ENCODE measurements at places on chromosomes 4 and X.

DNA sequence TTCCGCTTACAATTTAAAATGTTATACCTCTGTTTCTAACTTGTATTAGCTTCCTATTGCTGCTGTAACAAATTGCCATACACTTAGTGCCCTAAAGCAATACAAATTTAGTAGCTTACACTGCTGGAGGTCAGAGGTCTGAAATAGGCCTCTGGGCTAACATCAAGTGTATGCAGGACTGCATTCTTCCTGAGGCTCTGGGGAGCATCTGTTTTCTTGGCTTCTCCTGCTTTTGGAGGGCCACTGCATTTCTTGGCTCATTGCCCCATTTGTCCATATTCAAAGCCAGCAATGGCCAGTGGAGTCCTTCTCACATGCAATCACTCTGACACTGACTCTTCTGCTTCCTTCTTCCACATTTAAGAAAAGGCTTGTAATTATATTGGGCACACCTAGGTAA lies 639.8 kb upstream of the INTU start:
- DNase-seq: no peak

GRCh38 chr4:68591204-68591603 lies 15.1 kb upstream of the UGT2B17 start:
- no peak for DNase-seq

- DNase-seq: no peak
These were observed 341.2 kb upstream of the BOD1L1 start for GRCh38 chr4:13968723-13969122.

GRCh38 chrX:39883666-39884065 lies 214.1 kb downstream of the BCOR start:
- no peak for DNase-seq

DNA sequence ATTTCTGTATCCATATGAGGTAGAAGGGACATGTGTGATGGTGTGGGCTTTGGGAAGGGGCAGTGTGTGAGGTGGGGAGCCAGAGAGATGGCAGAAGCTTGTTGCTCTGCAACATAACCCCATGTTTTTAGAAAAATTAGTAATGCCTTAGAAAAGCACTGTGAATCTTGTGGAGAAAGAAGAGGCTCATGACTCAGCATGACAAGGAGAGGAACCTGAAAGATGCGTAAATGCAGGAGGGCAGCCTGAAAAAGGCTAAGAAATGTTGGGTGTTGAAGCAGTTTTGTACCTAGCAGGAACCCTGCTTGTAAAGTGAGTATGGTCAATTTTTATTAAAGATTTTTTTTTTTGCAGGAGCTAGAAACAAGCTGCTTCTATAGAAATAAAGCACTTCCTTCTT lies 59.8 kb downstream of the ARSJ start:
- no peak for DNase-seq

- no peak for DNase-seq
These were observed 496.0 kb upstream of the AGA start for GRCh38 chr4:177938226-177938625.

GRCh38 chr4:5989236-5990225 lies 28.7 kb downstream of the C4orf50 start:
- DNase-seq: no peak

- DNase-seq: no peak
These were observed 58.6 kb upstream of the PGRMC2 start for GRCh38 chr4:128346054-128346716.

DNA sequence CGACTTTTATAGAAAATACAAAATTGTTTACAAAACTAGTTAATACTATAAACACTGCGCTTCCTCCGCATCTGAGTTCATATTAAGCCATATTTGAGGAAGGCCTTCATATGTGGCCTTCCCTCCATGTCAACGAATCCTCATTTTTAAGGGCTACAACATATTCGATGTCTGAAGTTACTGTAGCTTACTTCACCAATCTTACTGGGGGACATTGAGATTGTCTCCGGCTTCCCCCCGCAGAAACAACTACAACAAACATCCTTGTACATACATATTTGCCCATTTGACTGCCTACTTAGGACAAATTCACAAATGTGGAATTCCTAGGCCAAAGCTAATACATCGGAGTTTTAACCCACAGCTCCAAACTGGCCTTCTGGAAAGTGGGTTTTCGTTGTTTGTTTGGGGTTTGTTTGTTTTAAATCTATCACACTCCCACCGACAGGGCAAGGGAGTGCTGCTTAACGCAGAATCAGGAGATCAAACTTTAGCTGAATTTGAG lies 581 bp upstream of the FAM114A1 start:
- no peak for DNase-seq

GRCh38 chrX:119468551-119469312 lies 488 bp downstream of the SLC25A5 start:
- peak; percentile 2 for DNase-seq

- no peak for DNase-seq
These were observed 16.4 kb downstream of the DDX3X start for GRCh38 chrX:41350150-41350975.

- DNase-seq: no peak
These were observed 150.1 kb upstream of the SFRP2 start for GRCh38 chr4:153938994-153939393.

- no peak for DNase-seq
These were observed 68.5 kb downstream of the BMPR1B start for GRCh38 chr4:94826206-94826605.

DNA sequence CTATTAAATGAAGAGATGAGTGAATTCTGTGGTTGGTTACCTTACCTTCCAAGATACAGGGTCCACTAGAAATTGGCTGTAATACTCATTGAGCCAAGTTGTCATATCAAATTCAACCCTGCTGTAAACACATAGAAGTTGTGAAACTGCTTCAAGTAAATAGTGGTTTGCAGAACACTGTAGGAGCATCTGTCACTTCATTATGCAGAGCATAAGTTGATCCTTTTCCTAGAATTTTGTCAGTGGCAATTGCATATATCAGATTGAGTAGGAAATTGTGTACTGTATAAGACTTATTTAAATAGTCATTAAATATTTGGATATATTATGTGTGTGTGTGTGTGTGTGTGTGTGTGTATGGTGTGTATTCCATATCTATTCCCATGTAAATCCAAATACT lies 8.8 kb upstream of the XK start:
- DNase-seq: no peak

DNA sequence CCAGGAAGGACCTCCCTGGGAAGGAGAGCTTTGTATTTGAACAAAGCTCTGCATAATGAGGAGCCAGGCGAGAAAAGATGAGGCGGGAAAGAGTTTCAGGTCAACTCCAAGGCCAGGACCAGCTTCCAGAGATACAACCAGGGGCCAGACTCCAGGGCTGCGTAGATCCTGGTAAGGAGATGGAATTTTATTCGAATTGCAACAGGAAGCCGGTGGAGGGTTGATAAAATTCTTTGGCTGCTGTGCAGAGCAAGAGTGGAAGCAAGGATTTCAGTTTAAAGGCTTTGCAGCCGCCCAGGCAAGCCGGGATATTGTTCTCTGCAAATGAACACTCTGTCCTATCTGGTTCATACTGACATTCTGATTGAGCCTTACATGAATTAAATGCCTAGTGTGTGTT lies 40.2 kb upstream of the CBR4 start:
- DNase-seq: no peak

DNA sequence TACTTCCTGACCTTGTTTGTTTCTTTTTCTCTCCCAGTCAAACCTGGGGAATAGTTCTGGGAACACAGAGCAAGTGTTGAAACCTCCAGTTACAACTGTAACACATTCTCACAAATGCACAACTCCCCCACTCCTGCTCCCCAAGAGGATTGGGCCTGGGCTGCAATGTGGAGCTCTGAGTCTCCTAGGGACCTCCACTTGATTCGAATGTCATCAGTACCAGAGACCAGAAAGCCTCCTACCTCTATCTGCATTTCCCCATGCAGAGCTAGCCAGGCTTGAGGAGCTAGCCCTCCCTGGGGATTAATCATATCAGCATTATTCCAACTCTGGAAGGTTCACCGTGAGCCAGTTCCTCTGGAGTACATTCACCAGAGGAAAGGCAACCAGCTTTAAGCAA lies 41.7 kb upstream of the CITED1 start:
- DNase-seq: no peak

DNA sequence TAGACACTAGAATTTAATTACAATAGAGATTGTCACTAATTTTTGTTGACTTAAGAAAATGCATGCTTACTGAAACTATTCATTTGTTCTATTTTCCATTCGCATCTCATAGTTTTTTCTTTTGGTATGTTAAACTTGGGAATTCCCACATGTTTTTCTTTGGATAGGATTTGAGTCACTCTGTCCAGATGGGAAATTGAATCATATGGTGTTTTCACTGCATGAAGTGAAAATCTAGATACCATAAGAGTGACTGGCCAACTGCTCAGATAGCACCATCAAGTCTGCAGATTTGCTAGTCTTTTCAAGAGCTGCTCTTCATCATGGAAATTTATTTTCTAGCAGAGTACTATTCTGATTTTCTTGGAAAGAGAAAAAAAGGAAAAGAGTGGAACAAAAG lies 172.6 kb downstream of the FAM47B start:
- DNase-seq: no peak

- DNase-seq: no peak
These were observed 66.7 kb upstream of the FRAS1 start for GRCh38 chr4:77990456-77990855.

GRCh38 chrX:101078716-101079598 lies at the start of gene TMEM35A:
Gene TMEM35A (plus strand): TSS chrX:101078879. CDS start chrX:101079003, 124 bp downstream.
- DNase-seq: no peak

GRCh38 chrX:129797251-129797906 lies 17.6 kb downstream of the SASH3 start:
- DNase-seq: no peak

GRCh38 chr4:138636781-138637180 lies 378.8 kb upstream of the NOCT start:
- no peak for DNase-seq

- no peak for DNase-seq
These were observed 14.0 kb upstream of the CDKN2AIP start for GRCh38 chr4:183430317-183430993.

DNA sequence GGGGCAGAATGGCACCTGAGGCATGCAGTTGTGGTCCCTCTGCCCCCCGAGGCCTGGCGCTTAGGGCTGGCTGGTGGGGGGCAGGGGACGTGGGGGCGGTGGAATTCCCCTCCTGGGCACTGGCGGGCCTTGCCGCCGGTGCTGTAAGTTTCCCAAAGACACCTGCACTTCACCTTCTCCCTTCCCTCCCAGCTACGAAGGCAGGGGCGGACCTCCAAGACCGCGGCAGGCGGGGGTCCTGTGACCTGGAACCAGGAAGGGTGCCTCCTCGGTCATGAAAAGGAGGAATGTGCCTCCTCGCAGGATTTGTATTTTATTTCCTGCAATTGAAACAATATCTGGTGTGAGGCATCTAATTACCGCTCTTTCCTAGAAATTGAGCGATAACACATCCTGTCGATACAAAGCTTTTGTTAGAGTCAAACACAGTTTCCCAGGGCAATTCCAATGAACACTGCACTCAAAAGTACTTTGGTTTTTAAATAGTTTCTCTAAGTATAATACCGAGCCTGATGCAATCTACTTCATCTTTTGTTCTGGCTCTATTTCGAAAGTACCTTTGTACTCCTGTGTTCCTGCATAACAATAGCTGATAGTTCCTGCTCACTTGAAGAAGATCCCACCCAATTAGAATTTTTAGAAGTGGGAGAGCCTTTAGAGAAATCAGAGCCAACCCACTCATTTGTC lies 12.3 kb upstream of the ADRA2C start:
- DNase-seq: no peak

DNA sequence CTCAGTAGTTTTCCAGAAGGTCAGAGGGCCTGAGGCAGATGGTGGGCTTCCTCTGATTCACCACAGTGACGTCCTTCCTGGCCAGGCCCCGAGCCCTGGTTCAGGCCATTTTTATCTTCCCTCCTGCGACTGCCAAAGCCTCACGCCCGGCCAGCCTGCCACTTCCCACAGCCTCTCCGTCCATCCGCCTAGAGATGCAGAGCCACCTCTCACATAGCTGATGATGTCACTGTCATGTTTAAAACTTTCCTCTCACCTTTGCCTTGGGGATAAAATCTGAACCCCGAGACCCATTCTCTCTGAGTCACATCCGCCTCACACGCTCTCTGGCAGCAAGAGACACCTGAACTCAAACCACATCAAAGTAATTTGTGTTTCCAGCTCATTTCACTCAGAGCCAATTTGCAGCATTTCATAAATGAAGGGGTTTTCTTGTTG lies 175.3 kb downstream of the QDPR start:
- no peak for DNase-seq

GRCh38 chrX:30530606-30531005 lies 47.0 kb downstream of the TASL start:
- DNase-seq: no peak

GRCh38 chrX:65841263-65841662 lies 173.8 kb downstream of the MSN start:
- DNase-seq: no peak

GRCh38 chr4:41528512-41529205 lies 9.3 kb upstream of the LIMCH1 start:
- DNase-seq: no peak
